Inflammatory macrophage treated with lipopolysaccharide for 1 hour (primary cell): ENCODE measurements at places on chromosomes 11 and 22.

DNA sequence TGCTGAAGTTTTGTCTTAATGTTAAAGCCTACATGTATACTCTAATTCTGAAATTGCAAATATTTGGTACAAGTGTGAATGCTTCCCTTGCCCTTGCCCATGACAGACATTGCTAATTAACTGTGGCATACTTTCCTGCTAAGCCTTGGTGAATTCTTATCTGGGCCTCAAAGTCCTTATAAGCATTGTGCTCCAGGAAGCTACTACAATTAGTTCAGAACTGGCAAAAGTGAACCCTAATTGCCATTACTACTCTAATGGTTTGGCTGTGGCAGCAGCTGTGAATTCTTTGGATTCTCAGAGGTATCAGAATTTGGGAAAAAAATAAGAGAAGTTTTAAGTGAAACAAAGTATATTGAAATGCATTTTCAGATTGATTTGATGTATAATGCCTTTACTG, 24.3 kb downstream of the EMSY start:
- DNase-seq, result no peak

DNA sequence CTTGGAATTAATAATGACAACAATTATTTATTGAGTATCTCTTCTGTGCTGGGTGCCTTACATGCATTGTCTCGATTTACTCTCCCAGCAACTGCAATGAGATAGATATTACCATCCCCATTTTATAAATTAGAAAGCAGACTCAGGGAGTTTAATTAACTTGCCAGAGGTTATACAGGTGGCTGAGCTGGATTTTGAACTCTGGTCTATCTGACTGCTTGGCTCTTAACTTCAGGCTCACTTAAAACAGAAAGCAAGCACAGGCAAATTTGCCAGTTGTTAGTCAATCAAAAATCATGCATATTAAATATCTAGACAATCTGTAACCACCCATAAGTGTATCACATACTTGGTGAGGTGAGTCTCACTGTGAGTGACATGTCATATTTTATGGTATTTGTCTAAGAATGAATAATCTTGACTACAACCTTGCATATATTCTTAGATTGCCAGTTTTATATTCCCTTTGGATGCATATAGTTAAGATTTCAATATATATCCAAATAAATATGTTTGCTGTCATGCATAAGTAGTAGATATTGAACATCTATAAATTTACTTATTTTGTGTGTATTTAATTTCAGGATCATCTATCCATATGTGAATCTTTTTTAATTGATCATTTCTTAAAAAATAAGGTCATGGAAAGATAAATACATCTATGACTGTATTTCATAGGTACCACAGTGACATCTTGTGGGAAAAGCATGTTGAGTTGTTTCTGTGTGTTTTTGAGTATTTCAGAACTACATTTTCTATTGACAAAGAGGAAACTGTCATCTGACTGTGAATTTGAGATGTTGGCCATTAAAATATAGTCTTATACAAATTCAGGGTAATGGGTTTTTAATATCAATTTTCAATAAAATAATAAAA, 112.0 kb upstream of the ARHGAP42 start:
- DNase-seq, result no peak

DNA sequence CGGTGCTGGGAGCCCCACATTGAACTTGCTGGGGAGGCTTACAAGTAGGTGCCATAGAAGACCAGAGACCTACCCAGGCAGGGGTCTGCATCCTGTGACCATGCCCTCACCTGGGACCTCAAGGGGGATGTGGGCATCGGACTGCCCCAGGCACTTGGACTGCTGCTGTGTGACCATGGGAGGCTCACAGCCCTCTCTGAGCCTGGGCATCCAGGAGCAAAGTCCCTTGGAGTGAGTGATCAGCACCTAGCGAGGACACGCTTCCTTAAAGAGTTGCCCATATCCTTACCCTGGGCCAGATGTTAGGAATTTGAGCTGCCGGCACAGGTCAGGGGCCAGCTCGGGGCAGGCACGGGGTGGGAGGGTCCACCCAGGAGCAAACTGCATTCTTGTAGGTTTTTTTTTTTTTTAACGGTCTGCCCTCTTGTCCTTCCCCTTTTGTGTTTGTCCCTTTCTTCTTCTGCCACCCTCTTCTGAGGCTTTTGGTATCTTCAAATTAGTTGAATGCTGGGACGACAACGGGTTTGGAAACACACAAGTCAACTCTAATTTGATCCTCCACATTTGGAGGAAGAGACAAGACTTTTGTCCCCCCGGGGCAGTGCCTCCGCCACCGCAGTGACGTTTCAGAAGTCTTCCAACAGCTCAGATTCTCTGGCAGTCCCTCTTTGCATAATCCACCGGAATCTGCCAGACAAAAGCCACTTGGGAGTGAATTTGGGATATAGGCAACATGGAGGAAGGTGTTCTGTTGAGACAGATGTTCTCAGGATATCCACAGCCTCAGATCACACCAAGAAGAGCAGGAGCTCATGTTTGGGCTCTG, 46.1 kb upstream of the LINC01488 start:
- DNase-seq, result no peak

GRCh38 chr11:41289408-41289807, 170.0 kb downstream of the LRRC4C start:
- no peak for DNase-seq

DNA sequence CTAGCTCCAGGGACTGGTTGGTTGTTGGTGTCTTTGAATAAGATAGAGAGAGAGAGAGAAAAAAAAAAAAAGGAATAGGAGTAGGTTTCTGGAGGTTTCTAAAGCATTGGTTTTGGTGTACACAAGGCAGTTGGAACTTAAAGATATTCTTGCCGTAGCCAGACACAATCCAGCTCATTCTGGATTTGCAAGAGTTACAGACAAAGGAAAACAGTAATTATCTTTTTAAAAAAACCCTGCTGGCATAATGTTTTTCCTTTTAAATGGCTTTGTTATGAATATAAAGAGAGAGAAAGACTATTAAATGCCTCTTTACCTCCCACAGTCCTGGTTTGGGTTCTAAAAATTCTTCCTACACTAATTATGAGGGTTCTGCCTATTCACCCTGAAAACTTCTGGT, 120.4 kb upstream of the RAG2 start:
- no peak for DNase-seq

DNA sequence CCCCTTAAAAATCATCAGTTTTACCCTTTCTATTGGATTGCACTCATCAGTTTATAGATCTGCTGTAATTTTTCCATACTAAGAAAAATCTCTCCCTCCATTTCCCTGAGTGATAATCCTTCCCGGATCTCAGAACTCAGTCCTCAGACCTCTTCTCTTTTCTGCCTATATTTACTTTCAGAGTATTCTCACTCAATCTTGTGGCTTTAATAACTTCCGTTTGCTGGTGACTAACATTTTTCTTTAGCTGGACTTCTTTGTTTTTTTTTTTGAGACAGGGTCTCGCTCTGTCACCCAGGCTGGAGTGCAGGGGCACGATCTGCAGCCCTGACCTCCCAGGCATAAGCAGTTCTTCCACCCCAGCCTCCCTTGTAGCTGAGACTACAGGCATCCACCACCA, 10.4 kb downstream of the ATXN10 start:
- DNase-seq, result no peak

- no peak for DNase-seq
These were observed 76.4 kb upstream of the SHISAL1 start for GRCh38 chr22:44389181-44389580.

- DNase-seq, result no peak
These were observed 75.6 kb downstream of the TP53I11 start for GRCh38 chr11:44875037-44875436.

DNA sequence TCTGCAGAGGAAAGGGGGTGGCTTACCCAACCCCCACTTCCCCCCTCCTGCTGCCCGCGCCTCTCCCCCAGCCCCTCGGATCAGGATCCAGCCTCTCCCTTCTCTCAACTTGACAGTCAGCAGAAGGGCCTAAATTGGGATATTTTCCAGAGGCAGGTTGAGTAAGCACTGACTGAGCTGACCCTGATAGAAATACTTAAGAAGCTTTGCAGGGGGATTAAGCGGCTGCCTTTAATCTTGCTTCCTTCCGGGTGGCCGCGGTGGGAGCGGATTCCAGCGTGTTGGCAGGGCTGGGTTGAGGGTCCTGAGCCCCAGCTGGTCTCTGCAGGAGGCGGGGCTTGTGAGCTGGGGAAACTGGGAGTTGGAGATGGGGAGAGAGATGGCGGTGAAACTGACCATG, 445.2 kb downstream of the NTM start:
- no peak for DNase-seq

DNA sequence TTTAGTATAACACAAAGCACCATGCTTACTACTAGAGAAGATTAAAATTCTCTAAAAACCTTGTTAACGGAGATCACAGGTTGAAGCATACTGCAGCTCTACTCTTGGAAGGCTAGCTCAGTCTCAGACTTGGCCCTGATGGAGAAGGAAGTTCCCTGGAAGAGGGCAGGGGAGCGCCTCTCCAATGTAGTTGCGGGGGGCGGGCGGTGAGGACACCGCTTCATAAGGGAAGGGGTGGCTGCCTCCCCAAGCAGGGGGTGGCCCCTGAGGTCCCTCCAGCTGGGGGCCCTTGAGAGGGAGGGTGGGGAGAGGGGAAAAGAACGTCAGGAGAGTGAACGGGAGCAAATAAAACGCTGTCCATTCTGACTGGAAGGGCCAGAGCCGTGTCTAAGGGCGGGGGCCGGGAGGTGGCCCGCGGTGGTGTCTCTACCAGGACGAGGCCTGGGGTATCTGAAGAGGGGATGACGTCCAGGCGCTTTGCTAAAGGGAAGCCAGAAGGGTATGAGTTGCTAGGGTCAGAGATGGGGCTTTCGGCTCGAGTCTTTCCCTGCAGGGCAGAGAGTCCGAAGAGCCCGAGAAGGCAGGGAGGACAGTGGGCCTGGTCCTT, 553 bp upstream of the USP47 start:
- peak; percentile 20 for DNase-seq

DNA sequence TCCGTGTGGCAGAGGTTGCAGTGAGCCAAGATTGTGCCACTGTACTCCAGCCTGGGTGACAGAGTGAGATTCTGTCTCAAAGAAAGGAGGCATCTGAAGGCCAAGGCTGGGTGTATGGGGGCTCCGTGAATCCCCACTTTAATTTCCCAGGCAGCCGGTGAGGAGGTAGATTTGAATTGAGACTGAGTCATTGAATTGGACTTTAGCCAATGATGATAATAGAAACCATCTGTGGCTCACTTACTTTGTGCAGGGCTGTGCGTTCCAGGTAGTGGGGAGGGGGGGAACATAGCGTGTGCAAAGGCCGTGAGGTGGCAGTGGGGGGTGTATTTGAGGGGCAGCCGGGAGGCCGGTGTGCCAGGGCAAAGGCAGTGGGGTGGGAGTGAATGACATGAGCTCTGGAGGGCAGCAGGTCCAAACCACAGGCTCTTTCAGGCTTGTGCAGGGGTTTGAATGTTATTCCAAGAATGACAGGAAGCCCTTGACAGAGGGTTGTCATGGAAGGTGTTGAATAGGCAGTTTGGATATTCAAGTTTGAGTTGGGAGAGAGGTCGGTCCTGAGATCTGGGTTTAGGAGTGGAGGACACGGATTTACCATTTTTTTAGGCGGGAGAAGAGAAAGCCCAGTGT, 6.1 kb downstream of the ARHGAP8 start:
- no peak for DNase-seq

DNA sequence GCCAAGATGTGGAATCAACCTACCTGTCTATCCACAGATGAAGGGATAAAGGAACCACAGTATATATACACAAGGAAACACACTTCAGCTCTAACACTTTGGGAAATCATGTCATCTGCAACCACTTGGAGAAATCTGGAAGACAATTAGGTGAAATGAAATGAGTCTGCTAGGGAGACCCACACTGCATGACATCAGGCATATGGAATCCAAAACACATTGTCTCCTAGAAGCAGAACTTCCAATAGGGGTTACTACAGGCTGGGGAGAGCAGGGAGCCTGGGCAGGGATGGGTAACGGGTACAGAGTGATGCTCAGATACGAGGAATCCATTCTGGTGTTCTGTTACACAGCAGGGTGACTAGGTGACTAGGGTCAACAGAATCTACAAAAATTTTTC, 18.3 kb downstream of the RGL4 start:
- no peak for DNase-seq

DNA sequence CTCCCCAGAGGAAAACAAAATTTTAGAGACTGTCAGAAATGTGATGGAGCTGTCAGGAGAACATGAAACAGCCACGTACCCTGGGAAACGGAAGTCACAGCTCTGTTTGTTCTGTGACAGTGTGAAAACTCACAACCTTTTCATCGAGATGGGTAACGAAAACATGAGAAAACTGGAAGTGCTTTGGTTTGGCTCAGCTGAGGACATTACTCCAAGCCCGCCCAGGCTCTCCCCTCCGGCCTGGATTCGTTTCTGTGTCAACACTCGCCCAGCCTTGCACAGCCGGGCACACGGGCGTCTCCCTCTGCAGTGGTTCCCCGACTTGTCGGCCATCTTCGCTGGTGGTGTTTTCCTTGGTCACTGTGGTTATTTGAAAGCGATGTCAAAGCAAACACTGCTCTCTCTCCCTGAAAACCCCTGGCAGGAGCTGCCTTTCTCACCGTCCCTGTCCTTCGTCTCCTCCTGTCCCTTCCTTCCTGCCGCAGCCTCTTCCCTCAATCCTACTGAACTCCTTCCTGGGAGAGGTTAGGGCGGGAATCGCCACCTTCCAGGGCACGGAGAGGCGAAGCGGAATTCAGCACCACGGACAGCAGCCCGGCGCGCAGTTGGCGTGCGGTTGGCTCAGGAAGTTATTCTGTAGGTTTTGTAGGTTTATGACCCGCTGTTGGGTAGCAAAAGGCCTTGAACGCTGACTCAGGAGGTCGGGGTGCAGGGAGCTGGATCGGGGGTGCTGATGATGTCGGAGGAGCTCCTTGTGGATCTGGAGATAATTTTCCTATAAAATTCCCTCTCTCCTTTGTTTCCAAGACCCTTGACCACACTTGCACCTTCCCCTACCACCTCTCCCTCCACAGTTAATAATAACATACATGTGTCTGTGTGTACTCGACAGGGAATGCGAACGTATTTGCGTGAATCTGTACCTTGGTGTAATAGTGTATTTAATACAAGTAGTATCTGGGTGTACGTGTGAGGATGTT, 13.1 kb upstream of the RPS19BP1 start:
- peak; percentile 50 for DNase-seq

GRCh38 chr11:111982019-111982464, 43.2 kb upstream of the DLAT start:
- DNase-seq, result peak; percentile 18

GRCh38 chr11:94662065-94662779, 95.1 kb downstream of the PIWIL4 start:
- no peak for DNase-seq

GRCh38 chr11:100631316-100631715, 55.8 kb upstream of the ARHGAP42 start:
- DNase-seq, result no peak

GRCh38 chr22:28180804-28181731, 262.0 kb upstream of the PITPNB start:
- DNase-seq, result no peak

- no peak for DNase-seq
These were observed 17.5 kb upstream of the SHISAL1 start for GRCh38 chr22:44330188-44330743.
